Thoracic aorta endothelial cell (primary cell): ENCODE measurements at places on chromosomes 1 and 21. TPM values are rescaled to one million over a fixed set of nuclear protein-coding genes. Genes with fewer than 3 reads are reported as not detected.

The C1orf53 gene
- 2.9 and 3.5 TPM in 2 replicates for total RNA-seq

The CAMK2N1 gene
- total RNA-seq = 9.3 and 17.8 TPM in 2 replicates

The ZNF644 gene
- 94.3 and 103 TPM in 2 replicates for total RNA-seq

The SH3BGR gene
- 0.27 and 0.43 TPM in 2 replicates for total RNA-seq

The IGSF5 gene
- total RNA-seq = not detected in 2 replicates

The ADAM30 gene
- total RNA-seq = not detected in 2 replicates

The COL9A2 gene
- total RNA-seq = 0.14 and 0.53 TPM in 2 replicates

The ATXN7L2 gene
- total RNA-seq = 2.8 and 2.9 TPM in 2 replicates

The AMIGO1 gene
- 0.79 and 0.80 TPM in 2 replicates for total RNA-seq

The CAMK1G gene
- not detected in 2 replicates for total RNA-seq

The CORT gene
- 0.50 and 0.53 TPM in 2 replicates for total RNA-seq

The TRABD2B gene
- total RNA-seq = not detected in 2 replicates

The DNMT3L gene
- total RNA-seq = not detected in 2 replicates

The CRNN gene
- total RNA-seq = not detected in 2 replicates

The BRDT gene
- not detected in 2 replicates for total RNA-seq
